ENCODE measurements at places on chromosomes 16 and 17. TPM values are rescaled to one million over a fixed set of nuclear protein-coding genes. Genes with fewer than 3 reads are reported as not detected.

- no peak for DNase-seq
Observed at GRCh38 chr17:31674305-31674704, 184.7 kb downstream of the COPRS start.

DNA sequence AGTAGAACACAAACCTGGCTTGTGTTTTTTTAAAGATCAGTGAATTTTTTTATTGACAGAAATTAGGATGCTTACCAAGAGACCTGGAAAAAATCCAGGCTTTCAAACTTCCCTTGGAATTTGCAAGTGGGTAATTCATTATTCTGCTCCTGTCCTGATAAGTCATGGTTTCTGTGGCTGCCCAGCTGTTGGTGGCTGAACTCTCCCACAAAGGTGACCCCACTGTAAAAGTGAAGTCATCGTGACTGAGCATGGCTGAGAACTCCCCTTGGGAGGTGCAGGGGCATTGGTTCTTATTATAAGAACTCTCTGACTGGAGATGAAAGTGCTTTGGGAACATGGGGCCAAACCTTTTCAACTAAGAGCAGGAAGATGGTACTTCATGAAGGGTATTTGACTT is 46.6 kb upstream of the TANC2 start:
- DNase-seq = no peak

- DNase-seq = no peak
Observed at GRCh38 chr16:24035127-24035842, 199.5 kb downstream of the PRKCB start.

Gene PYDC1
- not detected for total RNA-seq

DNA sequence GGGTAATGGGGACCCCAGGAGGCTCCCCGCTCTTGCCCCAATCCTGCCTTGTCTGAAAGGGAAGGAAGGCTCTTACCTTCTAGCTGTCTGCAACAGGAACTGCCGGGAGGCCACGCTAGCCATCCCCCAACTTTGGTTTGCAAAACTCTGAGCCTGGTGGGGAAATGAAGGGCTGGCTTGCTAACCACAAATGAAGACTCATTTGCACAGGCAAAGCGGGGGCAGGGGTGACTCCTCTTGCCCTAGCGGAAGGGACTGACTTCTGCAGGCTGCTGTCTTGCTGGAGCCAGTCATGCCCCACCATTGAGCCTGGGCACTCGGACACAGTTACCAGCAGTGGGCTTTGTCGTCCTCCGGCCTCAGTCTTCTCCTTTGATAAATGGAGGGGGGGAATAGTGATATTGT is 52.6 kb downstream of the PLCG2 start:
- no peak for DNase-seq

DNA sequence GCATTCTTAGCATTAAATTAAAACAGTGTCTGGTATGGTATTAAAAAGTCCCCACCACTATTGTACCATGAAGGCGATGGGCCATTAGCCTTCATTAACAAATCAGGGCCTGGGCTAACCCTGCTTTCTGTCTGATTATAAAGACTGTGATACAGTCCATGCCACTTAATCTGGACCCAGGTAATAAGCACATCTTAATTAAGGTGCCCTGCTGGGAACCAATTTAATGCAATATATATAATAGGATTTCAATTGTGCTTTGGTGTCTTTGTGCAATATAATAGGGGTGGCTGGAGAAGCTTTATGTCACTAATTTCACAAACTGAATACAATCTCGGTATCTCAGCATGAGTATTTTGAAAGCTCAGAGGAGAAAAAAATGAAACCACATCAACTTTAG is 64.4 kb upstream of the CDH8 start:
- DNase-seq = no peak

- DNase-seq = no peak
Observed at GRCh38 chr16:77459534-77460254, 24.9 kb upstream of the ADAMTS18 start.

Gene KCNH4
- total RNA-seq = 0.79 TPM

DNA sequence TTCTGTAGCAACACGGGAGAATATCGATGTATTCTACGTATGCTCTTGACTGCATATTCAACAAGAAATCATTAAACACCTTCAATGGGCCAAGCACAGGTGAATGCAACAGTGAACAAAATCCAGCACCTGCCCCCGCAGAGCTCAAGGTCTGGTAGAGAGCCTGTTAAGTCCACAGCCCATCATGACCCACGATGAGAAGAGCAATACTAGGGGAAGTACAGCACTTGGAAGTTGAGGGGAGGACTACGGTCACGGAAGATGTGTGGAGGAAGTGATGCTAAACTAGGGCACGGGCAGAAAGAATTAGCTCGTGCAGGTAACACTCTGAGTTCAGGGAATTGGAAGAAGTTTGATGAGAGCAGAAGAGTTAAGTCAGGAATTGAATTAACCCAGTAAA is 253.6 kb downstream of the HAPSTR1 start:
- no peak for DNase-seq

Gene PAQR4
- 4.5 TPM for total RNA-seq

DNA sequence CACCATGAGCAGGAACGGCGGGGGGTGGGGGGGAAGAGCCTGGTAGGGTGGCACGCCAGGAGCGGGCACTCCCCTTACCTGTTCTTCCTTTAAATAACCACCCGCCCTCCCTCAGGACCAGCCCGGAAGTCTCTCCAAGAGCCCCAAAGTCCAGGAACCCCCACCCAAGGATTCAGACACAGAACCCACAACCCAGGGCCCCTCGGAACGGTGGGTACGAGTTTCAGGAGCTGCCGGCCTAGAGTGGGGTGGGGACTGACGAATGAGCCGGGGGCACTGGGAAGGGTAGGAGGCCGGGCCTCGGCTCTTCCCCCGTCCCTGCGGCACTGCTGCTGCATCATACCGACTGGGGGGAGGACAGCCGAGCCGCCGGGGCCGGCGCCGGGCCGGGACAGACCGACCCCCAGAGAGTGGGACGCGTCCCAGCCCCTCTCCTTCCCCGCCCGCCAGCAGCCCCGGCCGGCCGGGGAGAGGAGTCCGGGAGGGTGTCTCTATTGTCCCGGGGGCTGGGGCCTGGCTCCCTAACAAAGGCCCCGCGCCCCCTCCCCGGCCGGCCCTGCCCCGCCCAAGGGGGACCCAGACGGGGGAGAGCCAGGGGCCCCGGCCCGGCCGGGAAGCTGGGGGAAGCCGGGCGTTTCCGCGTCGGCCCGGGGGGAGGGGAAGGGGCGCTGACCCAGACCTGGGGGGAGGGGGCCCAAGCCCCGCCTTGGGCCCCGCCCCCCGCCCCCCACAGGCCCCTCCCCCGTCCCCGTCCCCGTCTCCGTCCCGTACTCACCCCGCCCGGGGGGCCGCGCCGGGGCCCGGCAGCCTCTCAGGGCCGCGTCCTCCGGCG is 747 bp downstream of the ATXN7L3 start:
- DNase-seq = no peak

Gene PAM16
- total RNA-seq = 8.6 TPM

GRCh38 chr16:79656553-79657115 is 56.1 kb upstream of the MAF start:
- DNase-seq = no peak

DNA sequence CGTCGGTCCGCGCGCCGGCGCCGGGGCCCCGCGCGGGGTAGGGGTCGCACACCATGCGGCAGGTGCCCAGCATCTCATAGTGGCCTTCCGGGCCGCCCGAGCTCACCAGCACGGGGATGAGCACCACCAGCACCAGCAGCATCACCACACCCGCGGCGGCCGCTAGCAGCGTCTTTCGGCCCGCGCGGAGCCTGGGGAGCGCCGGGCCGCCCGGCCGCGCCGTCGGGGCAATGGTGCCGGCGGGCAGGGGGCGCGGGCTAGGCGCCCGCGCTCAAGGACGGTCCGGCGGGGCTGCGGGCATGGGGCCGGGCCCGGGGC is 237 bp downstream of the C1QL1 start:
- DNase-seq = no peak

Gene SLC47A1
- total RNA-seq = 0.53 TPM

DNA sequence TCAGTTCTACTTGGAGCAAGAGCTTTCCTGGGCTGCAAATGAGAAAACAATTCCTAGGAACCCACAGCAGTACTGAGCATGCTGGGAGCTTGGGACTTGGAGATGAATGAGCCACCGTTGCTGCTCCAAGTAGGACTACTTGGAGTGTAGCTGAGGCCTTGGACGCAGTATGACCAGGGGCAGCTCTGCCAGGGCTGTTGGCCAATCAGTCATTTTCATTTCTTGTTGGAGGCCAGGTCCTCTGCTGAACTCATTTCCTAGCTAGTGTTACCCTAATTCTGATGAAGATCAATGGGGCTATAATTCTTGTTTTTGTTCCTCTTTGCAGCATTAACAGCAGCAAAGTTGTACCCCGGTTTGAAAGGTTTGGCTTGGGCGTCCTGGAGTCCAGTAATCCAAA is 8.0 kb upstream of the LGALS9 start:
- DNase-seq = no peak

GRCh38 chr17:2138318-2138717 is 83.4 kb downstream of the HIC1 start:
- no peak for DNase-seq

GRCh38 chr17:77474292-77474988 is 333.7 kb downstream of the SEC14L1 start:
- DNase-seq = no peak

Gene TBC1D3E
- total RNA-seq = 0.26 TPM

Gene FAM20A
- 6.1 TPM for total RNA-seq

GRCh38 chr17:66507982-66508760 is 205.8 kb downstream of the PRKCA start:
- no peak for DNase-seq

Gene CA5A
- total RNA-seq = not detected

DNA sequence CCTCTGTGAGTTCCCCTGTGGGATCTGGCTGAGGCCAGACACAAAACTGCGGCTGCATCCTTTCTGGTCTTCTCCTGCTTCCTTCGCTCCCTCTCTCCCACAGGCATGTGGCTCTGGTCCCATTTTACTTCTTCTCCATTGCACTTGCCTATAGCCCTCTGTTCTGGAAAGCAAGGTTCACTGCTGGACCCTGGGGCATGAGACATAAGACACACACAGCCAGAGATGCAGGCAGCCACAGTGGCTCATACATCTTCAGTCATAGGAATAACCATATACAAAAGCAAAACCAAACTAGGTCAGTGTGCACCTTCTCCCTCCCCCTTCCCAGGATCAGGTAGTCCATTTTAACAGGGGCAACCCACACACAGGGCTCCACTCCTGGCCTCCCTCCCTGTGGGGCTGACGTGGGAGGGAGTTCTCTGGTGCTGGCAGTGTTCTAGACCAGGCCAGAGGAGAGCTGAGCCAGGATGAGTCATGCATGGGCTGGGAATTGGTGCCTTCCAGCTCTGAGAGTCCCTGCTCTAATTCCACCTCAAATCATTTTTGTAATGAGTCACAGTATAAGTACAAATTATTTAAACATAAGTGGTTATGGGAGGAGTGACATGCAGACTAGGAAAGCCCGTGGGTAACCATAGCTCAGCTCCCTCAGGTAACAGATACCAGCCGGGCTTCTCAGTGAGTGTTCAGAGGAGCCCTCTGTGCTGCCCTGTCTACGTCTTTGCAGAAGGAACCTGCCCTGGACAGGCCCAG is 58.0 kb downstream of the ASIC2 start:
- no peak for DNase-seq

GRCh38 chr16:51524070-51524469 is 373.0 kb upstream of the SALL1 start:
- DNase-seq = no peak

Gene IGFALS
- 0.11 TPM for total RNA-seq

DNA sequence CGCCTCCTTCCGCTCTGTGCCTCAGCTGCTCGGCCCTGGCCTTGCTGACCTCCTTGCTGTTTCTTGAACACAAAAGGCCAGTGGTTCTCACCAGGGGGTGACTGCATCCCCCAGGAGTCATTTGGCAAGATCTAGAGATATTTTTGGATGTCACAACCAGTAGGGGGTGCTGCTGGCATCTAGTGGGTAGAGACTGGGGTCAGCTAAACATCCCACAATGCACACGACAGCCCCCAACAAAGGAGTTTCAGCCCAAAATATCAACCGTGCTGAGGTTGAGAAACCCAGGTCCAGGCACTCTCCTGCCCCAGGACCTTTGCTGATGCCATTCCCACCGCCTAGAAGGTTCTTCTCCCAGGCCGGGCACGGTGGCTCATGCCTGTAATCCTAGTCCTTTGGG is 39.7 kb downstream of the ABCC6 start:
- no peak for DNase-seq

DNA sequence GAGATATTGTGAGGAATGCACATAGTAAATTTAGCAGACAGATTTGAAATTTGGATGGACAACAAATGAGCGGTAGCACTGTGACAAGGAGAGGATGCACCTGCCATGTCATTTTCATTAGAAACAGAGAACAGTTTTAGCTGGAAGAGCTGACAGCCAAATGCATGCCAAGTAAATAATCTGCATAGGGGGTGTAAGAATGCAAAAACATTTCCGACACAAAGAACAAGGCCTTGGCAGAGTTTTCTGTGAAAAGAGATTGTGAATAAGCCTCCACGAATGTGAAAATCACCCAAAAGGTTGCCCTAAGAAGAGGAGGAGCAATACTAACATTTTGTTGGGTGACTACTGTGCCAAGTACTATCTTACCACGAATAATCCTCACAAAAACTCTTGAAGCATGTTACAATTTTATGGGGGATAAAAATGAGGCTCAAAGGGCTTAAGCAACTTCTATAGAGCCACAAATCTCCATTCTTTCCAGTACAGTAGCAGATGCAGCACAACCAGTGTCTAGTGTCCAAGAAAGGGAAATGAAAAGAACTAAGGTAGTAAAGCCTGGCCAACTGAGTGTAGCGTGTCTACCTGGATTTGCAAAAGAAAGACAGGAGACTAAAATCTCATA is 28.3 kb downstream of the TMEM100 start:
- no peak for DNase-seq

- no peak for DNase-seq
Observed at GRCh38 chr17:68937890-68938514, 17.2 kb downstream of the ABCA8 start.

DNA sequence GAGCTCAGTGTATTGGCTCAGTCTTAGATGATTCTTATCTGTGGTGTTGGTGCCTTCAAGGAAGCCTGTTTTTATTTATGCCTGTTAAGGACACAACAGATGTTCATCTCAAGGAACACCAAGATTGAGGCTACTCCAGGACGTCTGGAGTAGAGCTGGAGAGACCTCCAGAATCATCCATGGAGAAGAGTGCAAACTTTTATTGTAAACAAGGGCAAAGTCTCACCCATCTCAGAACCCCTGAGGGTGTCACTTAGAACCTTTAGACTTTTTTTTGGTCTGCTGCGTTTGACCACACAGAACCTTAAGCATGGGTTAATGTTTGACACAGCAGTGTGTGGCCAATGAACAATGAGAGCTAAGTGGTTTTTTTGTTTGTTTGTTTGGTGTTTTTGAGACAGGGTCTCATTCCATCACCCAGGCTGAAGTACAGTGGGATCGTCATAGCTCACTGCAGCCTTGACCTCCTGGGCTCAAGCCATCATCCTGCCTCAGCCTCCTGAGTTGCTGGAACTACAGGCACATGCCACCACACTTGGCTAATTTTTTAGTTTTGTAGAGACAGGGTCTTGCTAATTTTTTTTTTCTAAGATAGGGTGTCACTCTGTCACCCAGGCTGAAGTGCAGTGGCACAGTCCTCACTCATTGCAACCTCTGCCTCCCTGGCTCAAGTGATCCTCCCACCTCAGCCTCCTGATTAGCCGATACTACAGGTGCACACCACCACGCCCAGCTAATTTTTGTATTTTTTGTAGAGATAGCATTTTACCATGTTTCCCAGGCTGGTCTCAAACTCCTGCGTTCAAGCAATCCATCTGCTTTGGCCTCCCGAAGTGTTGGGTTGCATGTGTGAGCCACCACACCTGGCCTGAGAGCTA is 16.3 kb downstream of the SLC47A1 start:
- DNase-seq = no peak

- DNase-seq = no peak
Observed at GRCh38 chr17:28405632-28406472, at the start of gene SLC46A1. TSS of gene SLC46A1 (minus strand) at chr17:28406212. CDS start at chr17:28406114, 98 bp downstream.

- no peak for DNase-seq
Observed at GRCh38 chr17:49580981-49581647, 5.4 kb downstream of the NXPH3 start.

- DNase-seq = no peak
Observed at GRCh38 chr17:35359398-35359797, 14.0 kb downstream of the SLFN11 start.

Measured in urinary bladder (tissue), 4 donors.